Activated naive CD8-positive, alpha-beta T cell treated with anti-CD3 and anti-CD28 coated beads, Interleukin-2, amount 50 U/mL, for 16 hours (primary cell): ENCODE measurements at places on chromosomes 13 and 19.

- DNase-seq, result no peak
Measured at GRCh38 chr13:27341616-27342015, 71.0 kb downstream of the RASL11A start.

DNA sequence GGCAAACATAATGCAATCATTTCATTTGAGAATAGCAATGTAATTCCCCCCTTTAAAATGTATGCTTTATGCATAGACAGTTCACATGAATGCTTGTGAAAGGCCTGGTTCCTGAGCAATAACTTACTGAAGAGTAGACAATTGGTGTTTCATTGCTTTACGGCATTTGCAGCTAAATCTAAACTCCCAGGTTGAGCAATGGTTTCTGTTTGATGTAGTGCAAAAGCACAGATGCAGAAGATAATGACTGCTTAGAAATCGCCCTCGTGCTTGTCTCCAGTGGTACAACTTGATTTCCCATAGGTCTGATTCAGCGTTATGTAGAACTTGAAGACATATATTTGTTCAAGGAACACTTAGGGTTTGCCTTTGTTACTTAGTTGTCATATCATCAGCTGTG, 1018.3 kb downstream of the DIAPH3 start:
- no peak for DNase-seq

DNA sequence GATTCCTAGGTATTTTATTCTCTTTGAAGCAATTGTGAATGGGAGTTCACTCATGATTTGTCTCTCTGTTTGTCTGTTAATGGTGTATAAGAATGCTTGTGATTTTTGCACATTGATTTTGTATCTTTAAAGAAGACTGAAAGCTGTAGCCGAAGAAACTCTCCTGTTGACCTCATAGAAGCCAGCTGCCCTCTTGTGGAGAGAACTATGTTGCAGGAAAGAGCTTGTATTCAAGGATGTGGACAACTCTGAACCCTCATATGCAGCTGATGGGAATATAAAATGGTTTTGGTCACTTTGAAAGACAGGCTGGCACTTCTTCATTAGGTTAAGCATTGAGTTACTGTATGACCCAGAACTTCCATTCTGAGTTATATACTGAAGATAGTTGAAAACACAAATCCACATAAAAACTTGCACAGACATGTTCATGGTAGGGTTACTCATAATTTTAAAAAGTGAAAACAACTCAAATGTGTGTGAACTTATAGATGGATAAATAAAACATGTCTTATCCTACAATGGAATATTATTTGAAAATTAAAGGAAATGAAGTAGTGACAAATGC, 65.8 kb upstream of the SLITRK6 start:
- no peak for DNase-seq

- no peak for DNase-seq
Measured at GRCh38 chr13:49498206-49498605, 2.5 kb downstream of the PHF11 start.

DNA sequence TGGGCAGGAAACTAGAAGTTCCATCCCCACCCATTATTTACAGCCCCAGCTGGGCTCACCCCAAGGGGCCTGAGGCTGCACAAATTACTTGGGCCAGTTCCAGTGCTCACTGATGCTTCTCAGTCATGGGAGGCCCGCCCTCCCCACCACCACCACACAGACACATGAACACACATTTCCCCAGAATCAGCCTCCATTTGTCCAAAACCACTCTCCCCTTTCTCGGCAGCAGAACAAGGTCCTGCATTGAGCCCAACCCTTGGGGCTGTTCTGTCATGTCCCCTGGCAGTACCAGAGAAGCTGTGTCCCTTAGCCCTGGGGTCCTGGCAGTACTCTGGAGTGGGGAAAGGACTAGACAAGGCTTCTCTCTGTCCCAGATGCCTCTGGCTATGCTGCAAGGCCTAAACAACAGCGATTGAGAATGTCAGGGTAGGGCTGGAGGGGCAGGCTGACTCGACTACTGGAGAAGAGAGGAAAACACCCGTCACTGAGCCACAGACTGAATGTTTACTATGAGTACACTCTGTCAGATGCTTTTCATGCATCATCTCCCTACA, 21.8 kb downstream of the SAMD4B start:
- DNase-seq, result no peak

DNA sequence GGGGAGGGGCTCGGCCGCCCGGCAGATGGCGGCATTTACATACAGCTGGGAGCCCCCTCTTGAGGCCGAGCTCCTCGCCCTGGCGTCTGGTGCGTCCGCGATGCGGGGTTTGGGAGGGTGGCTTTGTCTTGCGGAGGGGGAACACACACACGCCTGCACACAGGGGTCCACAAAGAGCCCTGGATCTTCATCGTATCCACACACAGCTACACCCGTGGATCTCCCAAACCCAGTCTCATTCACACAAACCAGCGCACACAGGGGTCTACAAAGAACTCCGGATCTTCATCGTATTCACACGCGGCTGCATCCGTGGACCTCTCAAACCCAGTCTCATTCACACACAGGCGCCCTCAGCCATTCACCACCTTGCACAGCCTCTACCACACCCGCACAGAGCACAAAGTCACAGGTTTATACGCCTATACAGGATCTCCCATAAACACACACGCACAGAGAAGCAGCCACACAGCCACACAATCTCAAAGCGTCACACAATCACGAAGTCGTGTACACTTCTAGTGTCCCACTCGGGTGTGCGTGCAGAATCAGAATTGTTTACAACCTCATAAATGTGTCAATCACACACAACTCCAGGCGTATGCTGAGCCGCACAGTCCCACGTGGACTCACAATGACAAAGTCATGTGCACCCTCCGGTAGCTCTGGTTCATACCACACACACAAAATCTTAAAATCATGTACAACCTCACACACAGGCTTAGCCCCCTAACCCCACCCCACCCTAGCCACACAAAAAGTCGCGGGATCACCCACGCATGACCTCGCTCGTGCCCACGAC, 550 bp upstream of the DLL3 start:
- no peak for DNase-seq

GRCh38 chr13:37216331-37216730, 110.9 kb upstream of the CSNK1A1L start:
- DNase-seq, result no peak

DNA sequence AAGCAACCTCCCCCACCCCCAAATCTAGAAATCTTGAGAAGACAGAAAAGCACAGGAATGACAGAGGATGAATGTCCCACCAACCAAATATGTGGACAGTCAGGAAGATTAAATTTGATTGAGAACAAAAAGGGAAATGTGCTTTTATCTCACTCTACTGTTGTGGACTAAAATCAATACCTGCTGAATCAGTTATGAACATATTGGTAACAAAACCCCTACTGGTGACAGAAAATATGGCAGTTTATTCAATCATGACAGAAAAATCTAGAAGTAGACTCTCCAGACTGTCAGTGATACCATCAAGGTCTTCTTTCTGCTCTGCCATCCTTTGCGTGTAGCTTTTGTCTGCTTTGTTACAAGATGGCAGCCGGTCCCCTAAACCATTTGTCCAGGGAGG, 35.2 kb downstream of the FAM216B start:
- DNase-seq, result no peak

DNA sequence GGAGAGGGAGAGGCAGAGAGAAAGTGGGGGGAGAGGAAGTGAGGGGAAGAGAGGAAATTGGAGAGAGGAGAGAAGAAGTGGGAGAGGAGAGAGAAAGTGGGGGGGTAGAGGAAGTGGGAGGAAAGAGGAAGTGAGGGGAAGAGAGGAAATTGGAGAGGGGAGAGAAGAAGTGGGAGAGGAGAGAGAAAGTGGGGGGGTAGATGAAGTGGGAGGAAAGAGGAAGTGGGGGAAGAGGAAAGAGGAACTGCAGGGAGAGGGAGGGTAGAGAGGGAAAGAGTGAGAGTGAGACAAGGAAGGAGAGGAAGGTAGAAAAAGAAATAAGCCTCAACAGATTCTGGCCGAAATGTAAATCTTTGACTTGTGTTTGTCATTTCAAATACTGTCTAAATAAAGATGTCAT, 146.6 kb downstream of the KLF12 start:
- no peak for DNase-seq

DNA sequence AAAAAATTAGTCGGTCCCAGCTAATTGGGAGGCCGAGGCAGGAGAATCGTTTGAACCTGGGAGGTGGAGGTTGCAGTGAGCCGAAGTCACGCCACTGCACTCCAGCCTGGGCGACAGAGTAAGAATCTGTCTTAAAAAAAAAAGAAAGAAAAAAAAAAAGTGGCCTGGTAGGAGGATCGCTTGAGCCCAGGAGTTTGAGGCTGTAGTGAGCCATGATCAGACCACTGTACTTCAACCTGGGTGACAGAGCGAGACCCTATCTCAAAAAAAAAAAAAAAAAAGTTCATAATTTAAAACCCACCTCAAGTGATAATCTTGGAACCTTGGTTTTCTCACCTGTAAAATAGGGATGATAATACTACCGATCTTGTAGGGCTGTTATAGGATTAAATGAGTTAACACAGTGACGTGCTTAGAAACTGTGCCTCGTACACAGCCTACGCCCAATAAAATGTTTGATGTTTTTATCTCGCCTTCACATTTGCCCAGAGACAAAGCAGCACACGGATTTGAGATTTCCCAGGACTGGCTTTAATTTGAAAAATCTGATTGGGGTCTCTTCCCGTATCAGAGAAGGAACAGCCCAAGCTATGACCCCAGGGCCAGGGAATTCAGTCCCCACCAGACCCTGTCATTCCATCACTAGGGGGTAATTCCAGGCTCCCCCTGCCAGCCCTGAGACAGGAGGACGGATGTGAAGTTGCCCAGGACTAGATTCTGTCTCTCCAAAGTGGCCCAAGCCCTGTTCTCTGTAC, 3.6 kb downstream of the SERTAD1 start:
- DNase-seq, result no peak

GRCh38 chr19:14871619-14872230, 14.2 kb downstream of the OR7A17 start:
- no peak for DNase-seq

- no peak for DNase-seq
Measured at GRCh38 chr13:113554333-113554700, 30.2 kb upstream of the TFDP1 start.

DNA sequence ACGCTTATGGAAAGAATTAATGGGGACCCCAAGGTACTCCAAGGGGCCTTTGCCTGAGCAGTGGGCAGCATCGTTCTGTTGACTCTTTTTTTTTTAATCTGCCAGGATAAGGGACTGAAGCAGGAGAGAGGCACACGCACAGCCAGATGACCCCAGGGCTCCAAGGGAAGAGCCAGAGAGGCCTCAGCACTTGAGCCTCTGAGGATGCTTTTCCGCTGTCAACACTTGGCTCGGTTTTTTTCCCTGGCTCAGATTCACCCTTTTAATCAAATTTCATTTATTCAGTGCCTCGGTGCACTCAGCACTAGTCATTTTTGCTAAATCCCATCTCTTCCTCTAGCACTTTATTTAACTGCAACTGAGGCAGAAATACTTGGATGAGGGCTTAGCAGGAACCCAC, 226.3 kb downstream of the FGF9 start:
- no peak for DNase-seq

DNA sequence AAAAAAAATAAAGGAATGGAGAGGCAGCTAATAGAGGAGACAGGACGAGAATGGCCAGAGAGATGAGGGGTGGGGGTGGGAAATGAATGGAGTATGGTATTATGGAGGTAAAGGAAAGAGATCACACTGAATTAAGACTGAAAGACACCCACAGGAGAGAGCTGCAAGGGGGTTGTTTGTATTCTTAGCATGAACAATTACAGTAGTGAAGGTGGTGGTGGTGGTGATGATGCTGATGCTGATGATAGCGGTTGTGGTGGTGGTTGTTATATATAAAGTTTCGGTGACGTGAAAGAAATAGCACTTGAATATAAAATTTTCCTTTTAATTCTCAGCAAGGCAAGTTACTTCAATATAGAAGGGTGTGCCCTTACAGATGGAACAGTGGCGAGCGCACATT, 2.8 kb upstream of the ADGRE3 start:
- DNase-seq, result no peak

DNA sequence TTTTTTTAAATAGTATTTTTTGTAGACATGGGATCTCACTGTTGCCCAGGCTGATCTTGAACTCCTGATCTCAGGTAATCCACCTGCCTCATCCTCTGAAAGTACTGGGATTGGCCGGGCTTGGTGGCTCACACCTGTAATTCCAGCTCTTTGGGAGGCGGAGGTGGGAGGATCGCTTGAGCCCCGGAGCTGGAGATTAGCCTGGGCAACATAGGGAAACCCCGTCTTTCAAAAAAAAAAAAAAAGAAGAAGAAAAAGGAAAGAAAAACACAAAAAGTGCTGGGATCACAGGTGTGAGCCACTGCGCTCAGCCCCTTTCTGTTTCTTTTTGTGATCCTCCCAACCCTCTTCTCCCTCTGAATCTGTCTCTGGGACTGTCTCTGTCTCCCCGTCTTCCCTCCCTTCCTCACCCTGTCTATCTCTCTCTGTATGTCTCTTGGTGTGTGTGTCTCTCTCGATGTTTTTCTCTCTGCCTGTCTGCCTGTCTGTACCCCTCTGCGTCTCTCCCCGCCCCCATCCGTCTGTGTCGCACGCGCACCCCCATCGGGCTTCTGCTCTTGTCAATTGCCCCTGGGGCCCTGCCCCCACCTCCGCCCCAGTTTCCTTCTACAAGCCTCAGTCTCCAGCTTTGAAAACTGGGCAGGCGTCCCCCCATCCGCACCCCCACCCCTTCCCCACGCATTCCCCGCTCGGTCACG, 540 bp upstream of the ZFP36 start:
- DNase-seq, result peak; percentile 66

DNA sequence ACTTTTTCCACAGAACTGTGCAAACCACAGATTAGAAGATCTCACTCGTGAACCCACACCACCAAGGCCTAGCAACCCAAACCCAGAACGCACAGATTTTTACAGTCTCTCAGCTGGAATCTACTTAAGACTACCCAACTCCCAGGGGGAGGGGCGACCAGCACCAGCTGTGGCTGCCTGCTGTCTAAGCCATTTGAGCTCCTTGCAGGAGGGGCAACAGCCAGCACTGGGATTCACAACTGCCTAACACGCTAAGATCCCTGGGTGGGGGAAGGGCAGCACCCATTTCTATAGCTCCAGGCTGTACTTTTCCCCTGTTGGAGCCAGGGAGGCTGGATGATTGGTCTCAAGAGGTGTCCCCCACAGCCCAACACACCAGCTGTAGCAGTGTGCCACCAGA, 368.8 kb downstream of the SUCLA2 start:
- DNase-seq, result no peak

- no peak for DNase-seq
Measured at GRCh38 chr19:44927746-44928145, 13.3 kb downstream of the APOC1 start.

DNA sequence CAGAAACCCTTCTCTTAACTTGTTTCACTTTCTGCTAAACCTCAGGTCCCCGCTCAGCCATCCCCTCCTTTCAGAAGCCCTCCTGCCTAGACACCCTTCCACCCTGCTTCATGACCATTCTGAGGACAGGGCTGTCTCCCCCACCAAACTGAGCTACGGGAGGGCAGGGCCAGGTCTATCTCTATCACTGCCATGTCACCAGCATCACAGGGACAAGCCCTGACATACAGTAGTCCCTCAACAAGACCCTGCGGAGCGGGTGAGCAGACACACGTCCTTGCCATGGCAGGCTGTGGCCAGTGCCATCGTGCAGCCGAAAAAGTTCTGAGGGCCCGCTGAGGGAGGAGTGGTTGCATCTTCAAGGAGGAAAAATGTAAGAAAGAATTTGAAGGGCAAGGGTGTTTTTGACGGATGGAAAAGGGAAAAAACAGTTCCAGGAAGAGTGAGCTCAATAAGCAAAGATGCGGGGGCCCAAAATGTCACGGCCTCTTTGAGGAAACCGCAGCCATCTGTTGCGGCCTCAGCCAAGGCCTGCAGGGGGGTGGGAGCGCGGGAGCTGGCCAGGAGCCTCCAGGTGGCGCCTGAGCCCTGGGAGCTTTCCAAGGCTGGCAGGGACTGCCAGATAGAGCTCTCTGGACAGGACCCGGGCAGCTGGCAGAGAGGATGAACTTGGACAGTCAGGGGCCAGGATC, 8.1 kb downstream of the PTGIR start:
- DNase-seq, result no peak
